ENCODE measurements at places on chromosomes 4 and X.
A peak's percentile ranks its signal among the peaks of the same experiment; 100 is the strongest.

GRCh38 chr4:114282937-114283336 lies 303.5 kb upstream of the ARSJ start:
- no peaks in the 10 kb centered on the region for H3K27me3 ChIP-seq
- H3K36me3 ChIP-seq: no peaks in the 10 kb centered on the region
- DNase-seq: no peak

DNA sequence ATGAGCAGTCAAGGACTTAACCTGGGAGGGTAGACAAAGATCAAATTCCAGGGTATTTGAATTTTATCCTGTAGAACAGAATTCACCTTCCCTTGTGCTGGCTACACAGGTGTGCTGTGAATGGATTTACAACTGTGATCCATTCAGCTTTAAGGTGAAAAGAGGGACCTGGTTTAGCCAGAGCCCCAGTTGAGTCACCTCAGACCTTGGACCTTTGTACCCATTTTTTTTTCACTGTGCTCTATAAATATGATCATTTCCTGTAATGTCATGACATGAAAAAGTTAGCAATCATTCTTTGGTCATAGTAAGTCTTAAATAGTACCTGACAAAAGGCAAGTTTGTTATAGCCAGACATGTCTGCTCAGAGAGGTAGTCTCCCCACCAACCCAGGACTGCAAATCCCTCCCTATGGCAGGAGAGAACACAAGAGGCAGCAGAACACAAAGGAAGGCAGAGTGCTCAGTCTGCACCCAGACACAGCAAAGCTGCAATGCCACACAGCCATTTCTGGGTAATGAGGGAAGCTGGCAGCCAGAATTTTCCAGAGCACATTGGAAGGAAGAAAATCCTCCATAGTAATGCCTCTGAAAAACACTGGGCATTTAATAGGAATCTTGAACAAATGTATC lies 77.9 kb downstream of the CXXC4 start:
- no peaks in the 10 kb centered on the region for H3K4me1 ChIP-seq
- no peak for DNase-seq
- no peaks in the 10 kb centered on the region for H3K36me3 ChIP-seq
- H3K27ac ChIP-seq: no peak overlapping the region

- H3K36me3 ChIP-seq: no peaks in the 10 kb centered on the region
- H3K4me1 ChIP-seq: no peaks in the 10 kb centered on the region
- DNase-seq: no peak
- no peaks in the 10 kb centered on the region for H3K27me3 ChIP-seq
- H3K4me3 ChIP-seq: no peak overlapping the region
Observed at GRCh38 chr4:71406459-71406963, 67.7 kb downstream of the SLC4A4 start.

GRCh38 chrX:74452199-74452481 lies 30.8 kb downstream of the SLC16A2 start:
- DNase-seq: no peak
- no peak overlapping the region for H3K4me3 ChIP-seq
- H3K27me3 ChIP-seq: no peaks in the 10 kb centered on the region

DNA sequence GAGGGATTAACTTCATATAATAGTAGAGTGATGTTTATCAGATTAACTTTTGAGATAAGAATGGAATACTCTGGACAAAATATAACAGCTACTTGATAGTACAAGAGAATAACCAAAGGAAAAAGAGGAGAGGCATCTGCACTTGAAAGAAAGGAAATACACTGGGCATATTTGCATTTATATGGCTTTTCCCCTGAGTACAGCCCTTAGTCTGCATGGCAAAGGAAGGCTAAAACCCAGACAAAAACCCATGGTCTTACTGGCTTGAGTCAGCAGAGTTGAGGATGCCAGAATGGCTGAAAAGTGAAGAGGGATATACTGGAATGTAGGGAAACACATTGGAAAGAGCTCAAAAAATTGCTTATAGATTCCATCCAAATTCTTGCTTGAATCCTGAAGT lies 101.6 kb downstream of the COL4A5 start:
- DNase-seq: no peak
- H3K4me1 ChIP-seq: no peaks in the 10 kb centered on the region
- no peaks in the 10 kb centered on the region for H3K27me3 ChIP-seq
- no peak overlapping the region for H3K4me3 ChIP-seq

DNA sequence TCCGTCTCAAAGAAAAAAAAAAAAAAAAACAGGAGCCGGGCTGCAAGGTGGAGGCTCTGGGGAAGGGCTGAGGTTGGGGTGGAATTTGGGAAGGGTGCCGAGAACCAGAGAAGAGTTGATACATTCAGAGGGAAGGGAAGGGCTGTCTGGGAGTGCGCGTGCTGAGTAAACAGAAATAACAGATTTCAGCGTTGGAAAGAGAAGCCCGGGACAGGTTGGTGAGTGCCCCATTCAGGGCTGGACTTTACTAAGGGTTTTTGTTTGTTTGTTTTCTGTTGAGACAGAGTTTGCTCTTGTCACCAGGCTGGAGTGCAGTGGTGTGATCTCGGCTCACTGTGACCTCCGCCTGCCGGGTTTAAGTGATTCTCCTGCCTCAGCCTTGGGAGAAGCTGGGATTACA lies 1.7 kb upstream of the IL3RA start:
- no peaks in the 10 kb centered on the region for H3K27me3 ChIP-seq
- H3K36me3 ChIP-seq: no peaks in the 10 kb centered on the region

DNA sequence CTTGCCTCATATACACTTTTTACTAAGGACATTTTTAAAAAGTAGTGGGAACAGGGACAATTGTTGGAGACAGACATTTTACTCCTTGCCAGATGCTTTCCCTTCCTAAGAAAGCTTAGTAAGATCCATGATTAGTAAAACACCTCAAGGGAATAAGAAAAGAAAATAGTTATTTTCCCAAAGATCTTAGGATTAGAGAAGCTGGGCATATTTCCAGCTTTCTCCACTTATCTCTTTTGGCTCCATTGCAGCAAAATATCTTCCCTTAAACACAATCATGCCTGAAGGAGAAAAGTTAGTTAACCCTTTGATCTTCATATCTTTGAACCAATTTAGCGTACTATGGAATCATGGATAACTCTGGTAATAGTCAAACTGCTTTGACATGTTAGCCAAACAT lies 257.9 kb downstream of the PCDH18 start:
- peak overlapping the region; percentile 55 for H3K27ac ChIP-seq
- no peaks in the 10 kb centered on the region for H3K27me3 ChIP-seq
- no peak for DNase-seq
- no peak overlapping the region for H3K4me3 ChIP-seq

- H3K4me1 ChIP-seq: no peaks in the 10 kb centered on the region
- no peak overlapping the region for H3K27ac ChIP-seq
- H3K36me3 ChIP-seq: no peaks in the 10 kb centered on the region
- no peak overlapping the region for H3K4me3 ChIP-seq
- no peaks in the 10 kb centered on the region for H3K27me3 ChIP-seq
Observed at GRCh38 chrX:105701310-105702052, 120.9 kb upstream of the NRK start.

GRCh38 chrX:111180750-111181240 lies 84.8 kb downstream of the PAK3 start:
- H3K27me3 ChIP-seq: no peaks in the 10 kb centered on the region
- no peak overlapping the region for H3K4me3 ChIP-seq
- no peak for DNase-seq
- H3K27ac ChIP-seq: no peak overlapping the region

DNA sequence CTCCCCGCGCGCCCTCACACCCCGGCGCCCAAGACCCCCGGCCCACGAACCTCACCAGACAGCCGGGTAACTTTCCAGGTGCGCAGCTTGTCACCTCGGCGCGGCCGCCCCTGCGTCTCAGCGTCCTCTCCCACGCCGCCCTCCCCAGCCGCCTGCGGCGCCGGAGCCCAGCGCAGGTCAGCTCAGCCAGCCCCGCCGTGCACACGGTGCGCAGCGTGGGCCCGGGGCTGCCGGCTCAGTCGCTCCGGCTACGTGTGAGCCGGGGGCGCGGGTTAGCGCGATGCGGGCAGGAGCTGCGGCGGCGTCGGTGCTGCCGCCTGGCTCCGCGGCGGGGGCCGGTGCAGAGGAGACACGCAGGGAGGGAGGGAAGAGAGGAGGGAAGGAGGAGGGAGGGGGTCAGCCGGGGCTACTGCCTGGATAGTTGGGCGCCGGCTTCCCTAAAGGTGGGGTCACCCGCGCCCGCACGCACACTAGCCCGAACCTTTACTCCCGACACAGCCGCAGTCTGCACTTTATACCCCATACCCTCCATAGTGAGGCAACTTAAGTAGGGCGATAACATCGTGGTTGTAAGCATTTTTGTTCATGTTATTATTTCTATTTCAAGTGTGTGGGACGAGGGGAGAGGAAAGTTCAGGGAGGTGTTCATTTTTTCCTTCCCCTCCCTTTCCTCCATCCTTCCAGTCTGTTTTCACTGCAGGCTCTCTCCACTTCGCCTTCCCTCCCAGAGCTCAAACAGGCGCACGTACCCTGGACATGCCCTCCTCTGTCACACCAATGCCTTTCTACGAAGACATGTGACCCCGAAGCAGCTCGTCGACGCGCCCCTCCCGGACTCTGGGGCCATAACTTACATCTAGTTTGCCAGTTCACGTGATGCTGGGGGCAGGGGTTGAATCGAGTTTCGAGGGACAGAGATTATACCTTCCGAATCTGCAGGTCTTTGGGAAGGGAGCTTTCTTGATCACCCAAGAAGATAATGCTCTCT lies at the start of gene PRKG2:
TSS of gene PRKG2 (minus strand) at position 342 of the 988 bp plus-strand sequence. CDS start 10,175 bp downstream, outside the sequence.
- no peaks in the 10 kb centered on the region for H3K4me1 ChIP-seq
- no peaks in the 10 kb centered on the region for H3K27me3 ChIP-seq
- no peak for DNase-seq
- H3K27ac ChIP-seq: no peak within 1 kb of the TSS

DNA sequence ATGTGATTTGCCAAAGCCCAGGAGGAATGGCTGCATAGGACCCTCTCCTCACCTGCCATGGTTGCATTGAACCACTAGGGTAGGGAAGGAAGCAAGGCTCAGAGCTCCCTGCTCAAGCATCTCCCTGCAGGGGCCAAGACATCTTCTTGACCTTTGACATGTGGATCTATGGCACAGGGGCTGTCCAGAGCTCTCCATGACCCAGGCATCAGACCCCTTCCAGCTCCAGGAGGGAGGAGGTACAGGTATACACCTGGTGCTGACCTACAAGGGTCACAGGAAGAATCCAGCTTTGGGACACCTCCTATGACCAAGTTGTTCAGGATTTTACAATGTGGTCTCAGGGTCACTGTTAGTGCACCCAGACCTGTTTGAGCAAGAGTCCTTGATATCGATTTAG lies 23.2 kb upstream of the ASMTL start:
- H3K4me1 ChIP-seq: no peaks in the 10 kb centered on the region
- no peak for DNase-seq
- H3K27me3 ChIP-seq: no peaks in the 10 kb centered on the region
- no peak overlapping the region for H3K27ac ChIP-seq
- H3K36me3 ChIP-seq: no peaks in the 10 kb centered on the region
- H3K4me3 ChIP-seq: no peak overlapping the region

DNA sequence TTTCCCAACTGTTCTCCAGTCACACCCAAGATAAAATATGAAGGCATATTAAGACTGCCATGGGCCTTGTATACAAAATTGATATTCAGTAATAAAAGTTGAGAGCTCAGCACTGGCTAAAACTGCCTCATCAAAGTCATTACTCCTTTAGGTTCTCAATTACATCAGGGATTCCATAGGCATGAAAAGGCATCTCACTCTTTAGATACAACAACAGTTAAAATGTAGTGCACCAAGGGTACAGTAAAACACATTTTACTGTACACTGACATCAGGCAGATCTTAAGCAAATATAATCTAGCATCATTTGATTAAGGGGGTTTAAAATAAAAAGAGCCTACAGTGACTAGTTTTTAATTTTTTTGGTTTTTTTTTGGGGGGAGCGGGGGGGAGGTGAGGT lies 107.7 kb downstream of the PPP3CA start:
- H3K36me3 ChIP-seq: no peaks in the 10 kb centered on the region
- H3K27me3 ChIP-seq: no peaks in the 10 kb centered on the region
- no peak for DNase-seq
- no peak overlapping the region for H3K4me3 ChIP-seq
- H3K4me1 ChIP-seq: no peaks in the 10 kb centered on the region

GRCh38 chr4:114272226-114272625 lies 292.8 kb upstream of the ARSJ start:
- no peak for DNase-seq
- H3K27me3 ChIP-seq: no peaks in the 10 kb centered on the region
- no peak overlapping the region for H3K4me3 ChIP-seq
- H3K4me1 ChIP-seq: no peaks in the 10 kb centered on the region

GRCh38 chrX:23736030-23736429 lies 7.0 kb downstream of the ACOT9 start:
- no peak overlapping the region for H3K4me3 ChIP-seq
- H3K36me3 ChIP-seq: peaks cover 8% of the 10 kb centered on the region
- no peaks in the 10 kb centered on the region for H3K27me3 ChIP-seq
- DNase-seq: no peak

GRCh38 chr4:61200916-61201526 lies 895 bp downstream of the ADGRL3 start:
- no peaks in the 10 kb centered on the region for H3K4me1 ChIP-seq
- no peaks in the 10 kb centered on the region for H3K27me3 ChIP-seq
- H3K36me3 ChIP-seq: no peaks in the 10 kb centered on the region
- no peak for DNase-seq
- peak overlapping the region; percentile 88 for H3K4me3 ChIP-seq

DNA sequence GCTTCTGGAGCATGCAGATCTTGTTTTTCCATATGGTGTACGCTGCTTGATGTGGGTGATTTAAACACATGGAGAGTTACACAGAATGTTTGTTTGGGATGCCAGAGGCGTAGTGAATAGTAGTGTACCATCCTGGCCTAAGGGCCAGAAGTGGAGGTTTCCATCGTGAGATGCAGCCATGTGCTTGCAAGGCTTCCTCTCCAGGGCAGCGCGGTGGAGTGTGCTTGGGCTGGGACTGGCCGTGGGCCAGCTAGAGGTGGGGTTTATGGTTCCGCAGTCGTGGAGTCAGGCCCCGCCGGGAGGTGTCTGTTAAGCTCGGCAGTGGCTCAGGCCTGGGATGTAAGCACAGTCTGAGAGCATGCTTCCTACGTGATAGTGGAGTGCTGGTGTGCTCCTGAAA lies 14.0 kb downstream of the STOX2 start:
- H3K27ac ChIP-seq: no peak overlapping the region
- H3K27me3 ChIP-seq: no peaks in the 10 kb centered on the region

- H3K27me3 ChIP-seq: no peaks in the 10 kb centered on the region
- H3K4me3 ChIP-seq: no peak overlapping the region
- no peak overlapping the region for H3K27ac ChIP-seq
- H3K4me1 ChIP-seq: no peaks in the 10 kb centered on the region
Observed at GRCh38 chr4:29066861-29067260, 1653.3 kb upstream of the PCDH7 start.
